CD4-positive, alpha-beta T cell treated with Interleukin-4 for 4 hours (primary cell): ENCODE measurements at places on chromosomes 16 and 17.

- peak; percentile 80 for DNase-seq
Observed at GRCh38 chr17:2398655-2399571, 1.9 kb downstream of the MNT start.

GRCh38 chr17:3679531-3680126 lies 11.0 kb downstream of the EMC6 start:
- no peak for DNase-seq

GRCh38 chr17:55158439-55158838 lies 106.3 kb upstream of the HLF start:
- DNase-seq: no peak

- DNase-seq: no peak
Observed at GRCh38 chr17:69961501-69962145, 113.4 kb upstream of the KCNJ16 start.

- no peak for DNase-seq
Observed at GRCh38 chr17:52149626-52150025, 8.9 kb downstream of the CA10 start.

DNA sequence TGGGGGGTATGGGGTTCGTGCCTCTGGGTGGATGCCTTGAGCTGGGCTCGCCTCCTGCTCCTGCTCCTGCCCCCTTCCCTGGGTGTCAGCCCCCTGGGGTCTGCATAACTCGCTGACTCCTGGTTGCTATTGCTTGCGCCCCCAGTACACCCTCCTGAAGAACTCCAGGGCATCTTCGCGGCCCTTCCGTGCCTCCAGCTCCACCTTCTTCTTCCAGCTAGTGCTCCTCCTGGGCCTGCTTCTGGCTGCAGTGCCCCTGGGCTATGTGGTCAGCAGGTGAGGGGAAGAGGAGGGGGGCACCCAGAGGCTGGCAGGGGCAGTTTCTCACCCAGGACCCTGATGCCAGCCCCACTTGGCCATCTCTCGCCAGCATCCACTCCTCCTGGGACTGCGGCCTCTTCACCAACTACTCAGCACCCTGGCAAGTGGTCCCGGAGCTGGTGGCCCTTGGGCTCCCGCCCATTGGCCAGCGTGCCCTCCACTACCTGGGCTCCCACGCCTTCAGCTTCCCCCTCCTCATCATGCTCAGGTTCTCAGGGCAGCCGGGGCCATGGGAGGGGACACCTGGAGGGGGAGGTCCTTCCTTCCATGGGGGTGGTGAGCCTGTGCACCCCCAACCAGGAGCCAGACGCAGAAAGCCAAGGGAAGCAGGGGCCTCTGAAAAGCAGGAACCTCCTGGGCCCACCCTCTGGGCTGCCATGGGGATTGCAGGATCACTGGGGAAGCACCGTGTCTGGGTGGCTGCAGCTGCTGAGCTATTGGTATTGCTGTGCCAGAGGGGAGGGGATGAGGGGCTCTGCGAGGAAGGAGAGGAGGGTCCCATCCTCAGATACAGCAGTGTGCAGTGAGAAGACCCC lies 7.8 kb upstream of the C17orf99 start:
- DNase-seq: no peak

GRCh38 chr16:75626806-75627205 lies 3.7 kb upstream of the ADAT1 start:
- no peak for DNase-seq

DNA sequence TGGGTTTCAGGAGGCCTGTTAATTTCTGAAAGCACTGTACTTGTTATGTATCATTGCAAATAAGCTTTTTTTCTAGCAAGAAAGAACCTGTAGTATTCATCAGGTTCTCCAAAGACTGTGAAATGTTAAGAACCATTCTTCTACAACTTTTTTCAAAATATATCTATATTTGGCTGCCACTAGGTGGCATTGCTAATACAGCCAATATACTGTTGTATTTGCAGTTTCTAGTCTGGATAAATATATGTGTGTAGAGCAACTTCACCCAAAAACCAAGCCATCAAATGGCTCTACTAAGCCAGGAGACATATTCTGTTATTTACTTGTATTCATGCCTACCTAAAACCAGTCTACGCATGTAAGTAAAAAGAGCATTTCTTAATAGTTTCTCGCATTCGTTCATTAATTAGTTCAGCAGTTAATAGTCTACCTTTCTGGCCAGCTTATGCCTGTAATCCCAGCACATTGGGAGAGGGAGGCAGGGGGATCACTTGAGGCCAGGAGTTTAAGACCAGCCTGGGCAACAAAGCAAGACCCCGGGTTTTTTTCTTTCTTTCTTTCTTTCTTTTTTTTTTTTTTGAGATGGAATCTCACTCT lies 39.5 kb downstream of the VMP1 start:
- peak; percentile 66 for DNase-seq

GRCh38 chr17:34375426-34375997 lies 12.5 kb upstream of the CCL1 start:
- no peak for DNase-seq
